ENCODE measurements at places on chromosomes 2 and 18. TPM values are rescaled to one million over a fixed set of nuclear protein-coding genes. Genes with fewer than 3 reads are reported as not detected.
A peak's percentile ranks its signal among the peaks of the same experiment; 100 is the strongest.

The DOK6 gene
- total RNA-seq = 7.7 TPM

The DNAJC5G gene
- 0.45 TPM for total RNA-seq

The CLEC4F gene
- total RNA-seq = not detected

The IL1F10 gene
- not detected for total RNA-seq

The DSG4 gene
- not detected for total RNA-seq

The MYL12A gene
- 284 TPM for total RNA-seq

The LCT gene
- not detected for total RNA-seq

DNA sequence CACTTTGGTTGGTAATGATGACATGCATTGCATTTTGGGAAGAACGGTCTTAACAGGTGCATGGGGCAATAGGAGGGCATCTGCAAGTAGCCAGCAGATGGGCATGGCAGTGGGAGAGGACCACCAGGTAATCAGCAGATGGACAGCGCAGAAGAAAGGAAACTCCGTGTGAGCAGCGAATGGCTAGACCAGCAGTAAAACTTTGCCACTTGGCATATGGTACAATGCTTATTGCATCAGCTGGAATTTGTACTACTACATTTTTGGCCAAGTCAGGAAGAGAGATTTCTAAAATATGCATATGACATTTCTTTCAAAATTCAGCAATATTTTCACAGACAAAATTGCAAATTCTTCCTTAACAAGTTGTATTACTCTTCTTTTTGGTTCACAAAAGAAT lies 768.5 kb downstream of the LRP1B start:
- no peak for DNase-seq

GRCh38 chr2:70956141-70956540 lies 20.4 kb downstream of the ATP6V1B1 start:
- DNase-seq = no peak

DNA sequence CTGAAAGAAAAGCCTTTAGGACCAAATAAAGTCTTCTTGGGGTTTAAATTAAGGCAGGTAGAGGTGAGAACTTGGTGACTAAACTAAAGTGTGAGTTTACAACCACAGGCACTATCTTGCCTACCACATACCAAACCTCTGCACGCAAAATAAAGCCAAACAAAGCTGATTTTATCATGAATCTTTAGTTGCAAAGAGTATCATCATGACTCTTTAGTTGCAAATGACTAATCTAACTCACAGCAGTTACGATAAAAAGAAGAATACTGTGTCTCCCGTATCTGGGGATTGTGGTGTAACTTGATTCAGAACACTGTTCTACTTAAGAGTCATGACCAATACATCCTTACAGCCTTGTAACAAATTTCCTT lies 11.2 kb downstream of the CFAP210 start:
- no peak for DNase-seq

GRCh38 chr2:85667561-85668008 lies 414 bp downstream of the SFTPB start:
- DNase-seq = no peak

DNA sequence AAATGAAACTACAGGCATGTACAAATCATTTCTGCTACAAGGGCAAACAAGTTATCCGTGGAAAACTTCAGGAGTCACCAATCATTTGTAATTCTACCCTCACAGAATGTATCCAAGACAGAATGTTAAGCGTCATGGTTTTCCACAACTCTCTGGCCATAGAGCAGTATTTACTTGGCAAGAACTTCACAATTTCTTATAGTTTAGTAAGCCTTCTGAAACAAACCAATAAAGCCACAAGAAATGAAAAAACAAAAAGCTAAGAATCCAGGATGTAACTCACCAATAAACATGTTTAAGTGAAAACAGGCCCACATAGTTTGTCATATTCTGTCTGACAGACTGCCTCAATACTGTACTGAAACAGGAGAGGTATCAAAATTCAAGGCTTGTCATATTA lies 70.3 kb downstream of the LNPK start:
- no peak for DNase-seq

GRCh38 chr2:207674826-207675225 lies 36.6 kb upstream of the CCNYL1 start:
- DNase-seq = no peak

- no peak for DNase-seq
Measured at GRCh38 chr2:174072069-174072468, 106.9 kb upstream of the SP3 start.

- no peak for DNase-seq
Measured at GRCh38 chr18:31252522-31252921, 65.4 kb upstream of the DSG1 start.

DNA sequence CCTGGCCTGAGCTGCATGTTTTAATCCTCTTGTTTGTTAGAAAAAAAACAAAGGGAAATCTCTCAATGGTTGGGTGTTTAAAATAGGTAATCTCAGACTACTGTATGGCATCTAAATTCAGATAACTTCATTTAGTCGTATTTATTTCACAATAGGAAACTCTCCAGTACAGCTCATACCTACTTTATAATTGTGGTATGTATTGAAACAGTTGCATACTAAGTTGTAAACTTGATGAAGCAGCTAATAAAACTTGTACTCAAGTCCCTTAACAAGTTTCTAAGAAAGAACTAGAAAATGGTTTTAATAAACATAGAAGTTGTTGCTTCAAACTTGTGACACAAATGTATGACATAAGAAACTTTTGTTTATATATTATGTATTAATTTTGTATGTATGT lies 334.5 kb downstream of the PTPRM start:
- no peak for DNase-seq

GRCh38 chr2:233114421-233114861 lies 54.3 kb downstream of the INPP5D start:
- no peak for DNase-seq

DNA sequence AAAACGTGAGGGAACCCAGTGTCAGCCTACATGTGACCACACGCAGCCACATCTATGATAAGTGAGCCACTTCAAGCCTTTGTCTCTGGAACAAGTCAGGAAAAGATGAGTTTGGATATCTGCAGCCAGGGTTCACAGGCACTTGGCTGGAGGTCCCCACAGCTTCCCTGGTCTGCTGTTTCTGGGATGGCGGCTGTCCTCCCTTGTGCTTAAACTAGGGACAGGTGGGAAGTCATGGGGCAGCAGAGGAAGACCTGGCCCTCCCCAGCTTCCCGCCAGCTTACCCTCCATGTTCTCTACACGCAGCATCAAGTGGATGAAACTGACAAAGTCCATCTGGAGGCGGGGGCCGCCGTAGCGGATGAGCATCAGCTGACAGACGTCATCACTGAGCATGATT lies 38.5 kb upstream of the GALNT14 start:
- no peak for DNase-seq

- DNase-seq = peak; percentile 51
Measured at GRCh38 chr2:176364273-176364977, 95.2 kb downstream of the MTX2 start.

DNA sequence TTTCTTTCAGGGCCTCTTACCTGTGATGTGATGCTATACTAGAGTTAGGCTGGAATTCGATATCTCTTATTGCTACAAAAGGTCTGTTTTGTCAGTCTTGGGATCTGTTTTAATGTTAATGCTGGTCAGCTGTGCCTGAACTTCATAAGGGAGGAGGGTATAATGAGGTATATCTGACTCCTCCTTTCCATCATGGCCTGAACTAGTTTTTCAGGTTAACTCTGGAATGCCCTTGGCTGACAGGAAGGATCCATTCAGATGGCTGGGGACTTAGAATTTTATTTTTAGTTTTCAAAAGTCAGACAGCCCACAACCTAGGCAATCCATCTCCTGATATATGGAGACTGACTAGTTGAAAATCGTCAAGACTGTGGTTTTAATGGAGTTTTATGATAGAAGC lies 35.9 kb upstream of the TBC1D8 start:
- no peak for DNase-seq

DNA sequence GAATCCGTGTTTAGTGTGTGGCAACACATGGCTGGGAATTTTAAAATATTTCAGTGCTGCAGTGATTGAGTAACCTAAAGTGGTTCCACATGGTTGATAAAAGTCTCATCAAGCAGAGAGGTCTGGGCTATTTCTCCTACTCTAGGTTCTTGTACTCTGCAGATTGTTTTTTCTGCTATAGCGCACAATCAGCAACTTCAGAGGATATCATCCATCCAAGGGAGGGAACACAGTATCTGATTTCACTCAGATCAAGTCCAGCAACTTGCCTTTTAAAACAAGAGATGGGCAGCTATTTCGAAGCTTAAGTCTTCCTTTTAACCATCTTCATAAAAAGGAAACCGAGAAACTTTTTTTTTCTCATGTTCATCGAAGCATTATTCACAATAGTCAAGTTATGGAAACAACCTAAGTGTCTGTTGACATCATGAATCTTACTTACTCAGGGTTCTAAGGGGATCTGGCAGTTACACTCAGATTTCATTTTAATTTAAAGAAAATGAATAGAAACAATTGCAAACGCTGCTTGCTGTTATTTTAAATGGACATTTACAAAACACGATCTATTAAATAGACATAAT lies 172.7 kb upstream of the TRIB2 start:
- no peak for DNase-seq

DNA sequence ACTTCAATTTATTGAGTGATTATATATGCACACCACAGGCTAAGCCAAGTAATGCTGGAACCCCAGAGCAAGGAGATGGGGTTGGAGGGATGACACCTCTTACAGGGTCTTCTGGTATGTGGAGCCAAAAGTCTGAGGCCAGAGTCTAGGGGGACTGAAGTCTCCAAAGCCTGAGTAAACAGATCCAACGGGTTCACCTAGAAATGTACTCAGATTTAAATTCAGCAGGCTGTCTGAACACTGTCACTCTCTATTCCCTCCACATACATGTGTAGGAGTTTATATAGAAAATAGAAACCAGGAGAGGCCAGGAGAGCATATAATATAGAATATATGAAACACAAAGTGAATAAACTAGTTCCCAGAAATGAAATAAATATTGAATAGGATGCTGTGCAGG lies 76.1 kb downstream of the PPP1R1C start:
- no peak for DNase-seq

- DNase-seq = peak; percentile 57
Measured at GRCh38 chr2:112121682-112122254, 16.4 kb upstream of the FBLN7 start.

GRCh38 chr2:207688597-207688996 lies 22.8 kb upstream of the CCNYL1 start:
- DNase-seq = no peak

GRCh38 chr2:214380681-214381080 lies 30.2 kb upstream of the VWC2L start:
- no peak for DNase-seq

DNA sequence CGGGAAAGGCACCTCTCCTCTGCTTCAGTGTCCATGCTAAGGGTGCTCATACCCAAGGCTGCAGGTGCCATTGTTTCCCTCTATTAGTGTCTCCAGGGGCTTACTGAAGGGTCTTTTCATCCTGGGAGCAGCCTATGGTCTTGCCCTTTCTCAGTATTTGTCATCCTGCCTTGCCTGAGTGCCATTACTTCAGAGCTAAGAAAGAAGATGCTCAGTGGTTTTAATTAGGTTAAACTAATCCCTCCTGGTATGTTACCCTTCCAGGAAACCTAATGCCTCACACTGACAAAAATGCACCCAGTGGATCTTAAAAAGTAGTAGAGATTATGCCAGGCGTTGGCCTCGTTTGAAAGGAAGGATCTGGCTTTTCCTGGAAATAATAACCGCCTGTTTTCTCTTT lies 151.4 kb downstream of the LRRTM1 start:
- no peak for DNase-seq

- no peak for DNase-seq
Measured at GRCh38 chr2:122378521-122378920, 623.1 kb downstream of the TSN start.
